ENCODE measurements at places on chromosomes 11 and 22.

DNA sequence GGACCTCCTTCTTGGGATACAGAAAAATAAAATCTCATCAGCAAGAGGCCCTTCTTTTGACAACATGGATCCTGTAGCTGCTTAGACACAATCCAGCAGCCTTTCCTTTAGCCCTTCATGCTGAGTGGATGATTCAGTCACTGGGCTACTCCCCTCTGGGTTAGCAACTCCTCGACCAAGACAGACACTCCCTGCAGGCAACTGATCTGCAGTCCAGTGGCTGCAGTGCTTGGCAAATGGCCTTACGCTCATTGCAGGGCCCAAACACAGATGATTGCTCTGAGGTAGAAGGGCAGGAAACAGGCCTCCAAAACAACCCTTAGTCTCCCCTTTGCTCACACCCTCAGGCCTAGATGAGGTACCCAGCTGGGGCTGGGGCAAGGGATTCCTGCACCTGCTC lies 73.2 kb upstream of the OPCML start:
- DNase-seq, result no peak

GRCh38 chr11:76208438-76209374 lies 2.4 kb upstream of the WNT11 start:
- DNase-seq, result peak; percentile 95

DNA sequence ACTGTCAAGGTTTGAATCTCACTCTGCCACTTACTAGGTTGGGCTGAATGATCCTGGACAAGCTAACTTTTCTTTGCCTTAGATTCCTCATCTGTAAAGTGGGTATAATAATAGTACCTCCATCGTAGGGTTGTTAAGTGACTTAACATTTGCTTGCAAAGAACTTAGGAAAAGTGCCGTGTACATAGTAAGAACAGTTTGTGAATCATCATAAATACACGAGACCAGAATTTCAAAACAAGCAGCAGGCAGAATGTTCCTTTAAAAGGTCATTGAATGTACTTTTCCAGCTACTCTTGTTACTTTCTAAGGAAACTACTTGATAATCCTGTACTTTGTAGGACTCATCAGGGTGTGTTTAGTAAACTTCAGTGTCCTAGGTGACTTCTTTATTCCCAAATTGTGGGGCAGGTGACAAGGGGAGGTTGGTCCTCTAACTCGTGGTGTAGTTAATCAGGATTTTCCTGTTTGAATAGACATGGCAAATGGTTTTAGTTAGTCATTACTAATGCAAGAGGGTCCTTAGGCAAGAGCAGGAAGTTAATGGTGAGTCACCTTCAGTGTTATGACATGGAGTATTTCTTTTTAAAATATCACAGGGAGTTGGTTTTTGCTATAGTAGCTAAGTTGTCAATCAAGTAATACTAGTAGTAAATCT lies 67.9 kb downstream of the YAP1 start:
- DNase-seq, result no peak

DNA sequence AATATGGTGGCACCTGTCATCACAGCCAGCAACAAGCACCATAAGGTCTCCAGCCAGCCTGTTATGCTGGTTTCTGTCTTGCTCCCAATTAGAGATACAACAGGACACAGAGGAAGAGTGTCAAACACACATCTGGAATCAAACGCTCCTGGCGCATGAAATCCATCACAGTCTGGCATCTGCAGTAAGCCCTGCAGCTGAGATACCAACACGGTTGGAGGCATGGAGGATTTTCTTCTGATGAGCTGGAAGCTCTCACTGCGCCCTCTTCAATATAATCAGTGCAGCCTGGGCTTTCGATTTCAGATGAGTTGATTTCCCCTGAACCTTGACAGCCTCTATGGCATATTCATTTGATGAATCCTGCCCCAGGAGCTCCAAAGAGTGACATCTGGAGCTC lies 27.8 kb upstream of the CARS1 start:
- DNase-seq, result no peak

DNA sequence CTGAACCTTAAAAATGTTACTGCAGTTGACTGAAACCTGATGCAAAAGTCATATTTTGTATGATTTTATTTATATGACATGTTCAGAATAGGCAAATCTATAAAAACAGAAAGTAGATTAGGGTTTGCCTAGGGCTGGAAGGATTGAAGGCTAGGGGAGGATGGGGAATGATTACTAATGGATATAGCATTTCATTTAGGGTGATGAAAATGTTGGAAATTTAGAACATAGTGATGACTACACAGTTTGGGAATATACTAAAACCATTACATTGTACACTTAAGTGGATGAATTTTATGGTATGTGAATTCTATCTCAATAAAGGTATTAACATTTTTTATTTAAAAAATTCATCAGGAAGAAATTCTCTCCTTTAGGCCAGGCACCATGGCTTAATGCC lies 22.9 kb upstream of the PAFAH1B2 start:
- no peak for DNase-seq

GRCh38 chr22:23884140-23884539 lies 10.0 kb upstream of the MIF start:
- no peak for DNase-seq

- no peak for DNase-seq
Observed at GRCh38 chr22:36638747-36639146, 64.8 kb downstream of the CACNG2 start.

GRCh38 chr22:34072585-34072984 lies 152.3 kb upstream of the LARGE1 start:
- no peak for DNase-seq

DNA sequence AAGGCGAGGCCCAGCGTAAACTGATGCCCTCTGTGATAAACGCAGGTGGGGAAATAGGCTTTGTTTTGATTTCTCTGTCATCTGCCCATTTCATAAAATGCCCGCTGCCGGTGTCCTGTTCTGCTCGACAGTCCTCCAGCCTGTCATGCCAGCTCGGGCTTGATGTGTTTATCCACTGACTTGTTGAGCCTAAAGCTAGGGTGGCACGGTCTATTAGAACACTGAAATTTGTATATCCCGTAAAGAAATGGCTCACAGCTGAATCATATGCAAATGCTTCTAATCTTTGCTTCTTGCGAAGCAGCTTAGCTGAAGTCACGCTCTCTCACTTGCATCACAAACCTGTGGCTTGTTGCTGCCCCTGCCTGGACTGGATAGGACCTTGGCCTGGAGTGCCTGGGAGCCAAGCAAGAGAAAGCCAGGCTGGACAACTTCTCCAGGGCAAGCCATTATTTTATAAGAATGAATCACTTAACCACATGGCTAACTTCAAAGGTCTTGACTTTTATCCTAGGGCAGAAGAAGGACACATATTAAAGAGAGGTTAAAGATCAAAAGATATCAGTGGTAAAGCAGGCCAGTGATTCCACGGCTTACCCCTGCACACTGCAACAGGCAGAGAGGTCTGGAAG lies 33.1 kb downstream of the EHF start:
- DNase-seq, result no peak

DNA sequence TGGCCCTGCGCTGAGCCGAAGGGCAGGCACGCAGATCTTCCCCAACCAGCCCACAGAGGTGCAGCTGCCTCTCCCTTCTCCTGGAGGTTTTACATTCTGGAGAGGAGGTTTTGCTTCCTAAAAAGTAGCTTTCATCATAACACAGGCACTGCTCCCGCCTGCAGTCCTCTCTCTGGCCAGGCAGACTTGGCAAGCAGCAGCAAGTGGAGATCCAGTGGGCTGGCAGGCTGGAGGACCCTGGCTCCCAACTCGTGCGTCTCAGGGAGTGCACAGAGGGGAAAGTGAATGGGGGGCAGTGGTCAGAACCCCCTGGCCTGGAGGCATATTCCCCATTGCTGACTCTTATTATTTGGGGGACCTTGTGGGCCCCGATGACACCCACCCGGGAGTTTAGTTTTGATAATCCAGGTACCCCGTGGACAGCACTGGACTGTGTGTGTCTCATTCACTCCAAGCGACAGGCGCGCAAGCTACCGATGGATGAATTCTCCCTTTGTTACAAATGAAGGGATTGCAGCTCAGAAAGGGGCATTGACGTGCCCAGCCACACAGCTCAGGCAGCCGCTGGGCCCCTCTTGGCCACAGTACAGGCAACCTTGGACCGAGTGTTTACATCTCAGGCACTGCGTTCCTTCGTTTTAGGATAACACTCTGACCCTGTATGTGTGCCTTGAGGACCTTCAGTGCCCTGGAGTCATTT lies 1223.9 kb downstream of the BRD1 start:
- DNase-seq, result no peak

GRCh38 chr11:72671152-72672099 lies 2.8 kb downstream of the PDE2A start:
- DNase-seq, result no peak

DNA sequence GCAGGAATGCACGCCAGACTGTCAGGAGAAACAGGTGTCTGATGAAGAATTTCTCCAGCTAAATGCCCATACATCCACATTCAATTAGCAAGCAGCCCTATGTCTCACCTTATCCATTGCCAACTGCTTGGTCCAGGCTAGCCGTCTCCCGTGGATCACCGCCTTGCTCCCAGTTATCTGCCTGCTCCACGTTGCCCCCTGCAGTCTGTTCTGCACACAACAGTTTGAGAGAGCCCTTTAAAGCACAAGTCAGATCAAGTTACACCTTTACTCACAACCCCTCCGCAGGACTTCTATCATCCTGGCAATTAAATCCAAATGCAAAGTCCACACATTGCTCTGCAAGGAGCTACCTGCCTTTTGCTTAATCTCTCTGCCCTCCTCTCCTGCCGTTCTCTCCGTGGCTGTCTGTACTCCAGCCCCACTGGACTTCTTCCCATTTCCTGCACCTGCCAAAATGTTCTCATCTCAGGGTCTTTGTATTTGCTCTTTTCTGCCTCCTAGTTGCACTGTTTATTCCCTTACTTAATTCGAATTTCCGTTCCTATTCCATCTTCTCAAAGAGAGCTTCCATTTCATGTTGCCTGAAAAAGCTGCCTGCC lies 185.3 kb upstream of the LARGE1 start:
- no peak for DNase-seq

DNA sequence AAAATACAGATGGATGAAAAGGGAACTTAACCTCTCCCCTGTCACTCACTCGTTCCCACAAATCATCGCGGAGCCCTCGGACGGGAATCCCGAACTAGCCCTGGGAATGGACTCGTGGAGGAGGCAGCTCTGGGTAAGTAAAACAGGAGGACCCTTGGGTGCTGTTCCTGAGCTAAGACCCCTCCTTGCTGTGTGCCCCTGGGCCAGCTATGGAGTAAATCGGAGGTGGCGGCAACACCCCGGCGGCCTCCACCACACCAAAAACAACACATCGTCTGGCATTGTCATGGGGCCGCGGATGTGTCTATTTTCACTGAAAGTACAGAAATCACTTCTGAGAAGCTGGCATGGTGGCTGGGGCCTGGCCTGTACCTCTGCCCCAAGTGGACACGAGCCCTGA lies 12.1 kb downstream of the CPT1A start:
- no peak for DNase-seq

- no peak for DNase-seq
Observed at GRCh38 chr11:70448983-70449567, 50.7 kb downstream of the CTTN start.

GRCh38 chr11:69403556-69404215 lies 77.8 kb upstream of the LINC01488 start:
- DNase-seq, result no peak

DNA sequence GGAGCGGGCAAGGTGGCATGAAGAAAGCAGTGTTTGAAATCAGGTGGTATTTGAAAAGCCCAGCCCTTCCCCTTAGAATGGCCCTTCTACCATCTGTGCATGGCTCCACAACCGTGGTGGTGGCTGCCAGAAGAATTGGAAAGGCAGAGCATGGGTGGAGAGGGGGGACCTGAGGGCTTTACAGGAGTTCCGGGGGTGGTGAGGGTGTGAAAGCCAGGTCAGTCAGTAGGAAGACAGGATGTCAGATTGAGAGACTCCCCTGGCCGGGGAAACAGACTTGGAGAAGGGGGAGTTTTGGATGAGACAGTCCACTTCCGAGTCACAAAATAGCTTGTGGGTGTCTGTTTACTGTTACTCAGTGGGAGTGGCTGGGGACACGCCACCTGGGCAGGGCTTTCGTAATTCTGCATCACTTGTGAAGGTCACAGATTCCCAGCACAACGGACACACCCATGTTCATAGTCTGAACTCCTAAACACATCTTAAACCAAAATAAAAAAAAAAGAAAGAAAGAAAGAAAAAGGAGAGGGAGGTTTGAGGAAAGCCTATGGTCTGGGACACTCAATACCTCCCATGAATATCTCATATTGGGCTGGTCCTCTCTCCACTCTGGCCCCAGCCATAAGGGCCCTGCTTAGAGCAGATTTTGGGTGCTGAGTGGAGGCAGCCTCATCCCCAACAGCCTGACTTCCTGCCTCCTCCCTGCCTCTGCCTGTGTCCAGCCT lies 24.4 kb upstream of the SMIM35 start:
- no peak for DNase-seq

GRCh38 chr22:43293655-43294392 lies 49.3 kb downstream of the SCUBE1 start:
- no peak for DNase-seq

GRCh38 chr22:28900379-28900925 lies 17.1 kb downstream of the ZNRF3 start:
- DNase-seq, result no peak

DNA sequence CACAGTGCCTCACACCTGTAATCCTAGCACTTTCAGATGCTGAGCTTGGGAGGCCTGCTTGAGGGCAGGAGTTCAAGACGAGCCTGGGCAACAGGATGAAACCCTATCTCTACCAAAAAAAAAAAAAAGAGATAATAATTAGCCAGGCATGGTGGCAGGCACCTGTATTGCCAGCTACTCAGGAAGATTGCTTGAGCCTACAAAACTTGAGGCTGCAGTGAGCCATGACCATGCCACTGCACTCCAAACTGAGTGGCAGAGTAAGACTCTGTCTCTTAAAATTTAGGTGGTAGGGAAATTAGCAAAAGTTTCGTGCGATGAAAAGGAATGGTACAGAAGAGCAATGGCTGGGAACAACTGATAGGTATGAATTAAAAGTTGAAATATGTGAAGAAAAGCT lies 18.0 kb downstream of the ST13 start:
- no peak for DNase-seq
